ENCODE measurements at places on chromosomes 1 and 21.

DNA sequence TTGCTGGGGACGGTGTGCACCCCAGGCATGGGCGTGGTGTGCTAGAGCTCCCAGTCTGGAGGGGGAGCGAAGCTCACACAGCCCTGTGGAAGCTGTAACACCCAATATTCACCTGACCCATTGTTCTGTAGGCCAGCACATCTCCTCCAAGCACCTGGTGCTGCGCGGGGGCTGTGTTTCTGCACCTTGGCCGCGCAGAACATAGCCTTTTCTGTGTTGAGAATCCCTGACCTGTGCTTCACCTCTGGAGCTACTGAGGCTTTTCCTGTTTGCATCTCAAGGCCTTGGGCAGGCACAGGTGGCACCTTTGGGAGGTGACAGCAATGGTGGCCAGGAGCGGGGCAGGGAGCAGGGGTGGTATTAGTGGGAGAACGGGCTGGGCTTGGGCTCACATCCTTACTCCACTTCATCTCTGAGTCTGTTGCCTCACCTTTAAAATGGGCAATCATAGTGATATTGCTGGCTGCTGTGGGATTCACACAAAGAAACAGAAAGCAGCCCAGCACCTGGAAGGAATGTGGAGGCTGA lies 343.9 kb upstream of the AJAP1 start:
- no peak for DNase-seq

DNA sequence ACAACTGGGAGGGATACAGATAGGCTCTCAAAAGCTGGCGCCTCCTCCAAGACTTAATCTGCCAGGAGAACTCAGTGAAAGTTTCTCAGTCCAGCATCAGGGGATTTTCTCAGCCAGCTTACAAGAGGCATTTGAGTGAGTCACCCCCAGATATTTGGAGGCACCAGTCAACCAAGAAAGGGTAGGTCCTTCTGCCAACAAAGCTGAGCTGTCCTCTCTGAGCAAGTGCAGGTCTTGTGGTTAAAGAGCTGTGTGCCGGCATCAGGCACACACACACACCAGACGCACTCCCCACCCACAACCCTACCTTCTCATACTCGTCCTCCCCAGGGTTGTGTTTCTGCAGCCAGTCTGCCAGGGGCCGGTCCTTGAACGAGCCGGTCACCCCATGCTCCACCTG lies 27.0 kb upstream of the PPP1R15B start:
- no peak for DNase-seq

GRCh38 chr1:147821883-147822282 lies 61.5 kb upstream of the GJA5 start:
- DNase-seq, result no peak

DNA sequence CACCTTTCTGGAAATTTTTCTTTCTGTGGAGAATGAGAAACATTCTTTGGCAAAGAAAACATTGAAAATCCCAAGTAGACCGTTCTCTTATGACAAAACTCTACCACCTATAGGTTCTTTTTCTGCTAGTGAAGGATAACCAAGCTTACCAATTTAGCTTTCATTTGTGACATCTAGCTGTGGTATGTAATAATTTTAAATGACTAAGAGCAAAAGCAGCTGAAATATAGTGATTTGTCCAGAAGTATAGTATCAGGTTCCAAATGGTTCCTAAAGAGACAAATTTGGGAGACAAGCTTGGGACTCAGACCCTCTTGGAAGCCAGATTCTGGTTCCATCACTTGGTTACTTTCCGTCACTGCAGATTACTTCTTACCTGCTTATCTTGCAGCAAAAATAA lies 24.4 kb downstream of the FUBP1 start:
- no peak for DNase-seq

GRCh38 chr1:11598461-11598860 lies 55.8 kb downstream of the FBXO2 start:
- DNase-seq, result no peak

DNA sequence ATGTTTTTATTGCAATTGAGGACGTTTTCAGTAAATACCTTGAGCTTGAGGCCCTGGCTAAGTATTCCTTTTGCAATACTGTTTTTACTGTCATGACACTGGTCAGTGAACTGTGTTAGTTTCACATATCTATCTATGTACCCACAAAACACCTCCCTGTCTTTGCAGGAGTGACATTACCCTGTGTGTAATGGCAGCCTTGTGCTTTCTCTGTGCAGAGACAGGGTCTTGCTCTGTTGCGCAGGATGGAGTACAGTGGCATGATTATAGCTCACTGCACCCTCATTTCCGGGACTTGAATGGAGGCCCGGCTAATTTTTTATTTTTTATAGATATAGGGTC lies 8.9 kb downstream of the YBX1 start:
- no peak for DNase-seq

DNA sequence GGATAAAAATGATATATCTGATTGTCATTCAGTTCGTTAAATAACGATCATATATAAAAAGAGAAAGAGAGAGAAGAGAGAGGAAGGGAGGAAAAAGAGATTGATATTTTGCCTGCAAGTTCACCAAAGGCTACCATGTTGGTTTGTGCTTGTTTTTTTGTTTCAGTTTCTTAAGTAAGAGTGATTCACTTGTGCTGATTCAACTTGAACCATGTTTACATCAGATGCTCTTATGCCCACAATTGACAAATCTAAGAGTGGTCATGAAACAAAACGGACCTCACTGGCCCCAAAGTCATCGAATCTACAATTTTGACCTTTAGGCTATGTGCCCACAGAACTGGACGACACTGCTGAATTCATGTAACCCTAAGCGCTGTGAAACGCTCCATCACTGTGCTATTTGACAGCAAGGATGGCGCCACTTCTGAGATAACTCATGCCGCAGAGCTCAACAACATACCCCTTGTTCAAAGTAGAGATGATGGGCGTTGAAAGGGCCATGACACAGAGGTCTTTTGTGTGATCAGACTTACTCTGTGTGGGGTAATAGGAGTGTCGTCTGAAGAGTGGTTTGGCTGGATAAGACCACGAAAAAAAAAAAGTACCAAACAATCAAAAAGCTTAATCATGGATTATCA lies 481.4 kb downstream of the SETD4 start:
- no peak for DNase-seq

- DNase-seq, result no peak
Measured at GRCh38 chr1:978069-978834, 3.6 kb downstream of the PERM1 start.

- DNase-seq, result no peak
Measured at GRCh38 chr1:234893725-234894630, 234.7 kb downstream of the TOMM20 start.

- no peak for DNase-seq
Measured at GRCh38 chr1:110242731-110243130, 32.6 kb downstream of the KCNC4 start.

GRCh38 chr1:56376188-56376984 lies 203.0 kb downstream of the PLPP3 start:
- no peak for DNase-seq

DNA sequence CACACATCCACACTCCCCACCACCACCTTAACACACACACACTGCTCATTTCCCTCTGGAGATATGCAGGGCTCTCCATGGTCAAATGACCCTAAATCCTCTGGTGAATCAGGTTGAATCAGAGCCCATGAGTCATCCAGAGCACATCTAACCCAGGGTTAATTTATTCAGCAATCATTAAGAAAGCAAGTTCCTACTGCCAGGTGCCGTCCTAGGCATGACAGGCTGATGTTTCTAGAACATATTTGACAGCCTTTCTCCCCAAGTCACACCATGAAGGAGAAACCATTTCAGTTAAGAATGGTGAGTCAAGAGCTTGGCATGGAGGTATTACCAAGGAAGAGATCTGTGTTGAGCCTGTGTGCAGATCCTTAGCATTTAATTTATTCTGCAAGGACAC lies 194.3 kb upstream of the CAMK1G start:
- no peak for DNase-seq

DNA sequence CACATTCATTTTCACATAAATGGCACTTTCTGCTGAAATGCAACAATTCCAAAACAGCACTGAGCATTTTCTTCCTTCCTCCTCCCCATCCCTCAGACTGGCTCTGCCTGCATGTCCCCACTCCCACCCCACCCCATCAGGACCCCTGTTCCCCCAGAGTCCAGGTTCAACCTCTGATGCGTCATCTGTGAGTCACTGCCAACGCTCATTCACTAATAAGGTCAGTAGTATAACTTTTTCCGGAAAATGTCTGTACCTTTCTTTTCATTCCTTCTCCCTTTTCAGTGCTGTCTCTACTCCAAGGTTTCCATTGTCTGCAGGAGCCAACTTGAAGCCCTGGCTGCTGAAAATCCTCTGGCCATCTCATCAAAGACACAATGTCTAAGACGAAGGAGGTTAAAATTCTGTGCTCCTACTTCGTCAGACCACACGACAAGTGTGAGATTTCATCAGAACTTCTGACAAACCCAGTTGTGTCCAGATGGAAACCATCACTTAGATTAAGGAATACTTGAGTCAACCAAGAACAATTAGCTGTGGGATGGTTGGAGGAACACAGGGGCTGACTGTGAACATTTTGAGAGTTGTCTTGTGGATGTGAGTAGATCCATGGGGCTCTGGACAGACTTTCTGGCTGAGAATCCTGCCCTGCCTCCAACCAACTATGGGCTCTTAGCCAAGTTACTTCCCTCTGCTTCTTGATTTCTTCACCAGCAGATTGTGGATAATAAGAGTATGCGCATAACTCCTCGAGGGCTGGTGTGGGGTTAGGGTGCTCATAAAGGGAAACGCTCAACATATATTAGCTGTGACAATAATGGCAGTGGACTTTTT lies 35.6 kb upstream of the UTS2 start:
- DNase-seq, result no peak

- DNase-seq, result peak; percentile 50
Measured at GRCh38 chr21:38979271-38980121, 173.8 kb downstream of the ETS2 start.

DNA sequence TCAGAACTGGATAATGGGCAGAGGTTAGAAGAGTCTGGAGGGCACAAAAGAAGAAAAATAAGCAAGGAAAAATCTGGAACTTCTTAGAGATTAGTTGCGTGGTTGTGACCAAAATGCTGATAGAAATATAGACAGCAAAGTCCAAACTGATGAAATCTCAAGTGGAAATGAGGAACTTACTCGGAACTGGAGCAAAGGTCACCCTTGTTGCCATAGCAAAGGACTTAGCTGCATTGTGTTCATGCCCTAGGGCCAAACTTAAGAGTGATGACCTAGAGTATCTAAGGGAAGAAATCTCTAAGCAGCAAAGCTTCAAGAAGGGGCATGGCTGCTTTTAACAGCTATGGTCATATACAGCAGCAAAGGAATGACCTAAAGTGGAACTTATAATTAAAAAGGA lies 180.0 kb downstream of the TTLL7 start:
- no peak for DNase-seq

- no peak for DNase-seq
Measured at GRCh38 chr1:229093609-229094336, 177.1 kb upstream of the RAB4A start.

DNA sequence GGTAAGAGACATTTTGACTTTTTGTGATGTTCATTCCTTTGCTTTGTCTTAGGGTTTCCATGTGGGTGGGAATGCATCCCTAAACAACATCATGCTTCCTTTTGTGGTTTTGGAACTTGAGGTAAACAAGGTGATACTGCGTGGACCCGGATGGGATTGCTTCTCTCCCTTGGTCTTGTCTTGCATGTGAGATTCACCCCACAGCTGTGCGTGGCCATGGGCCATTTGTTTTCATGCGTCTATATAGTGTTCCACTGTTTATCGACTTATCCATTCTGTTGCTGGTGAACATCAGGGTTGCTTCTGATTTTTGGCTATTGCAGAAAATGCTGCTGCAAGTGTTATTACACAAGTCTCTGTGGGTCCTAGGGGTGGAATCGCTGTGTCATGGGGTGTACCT lies 21.1 kb downstream of the CRYAA start:
- DNase-seq, result no peak

- no peak for DNase-seq
Measured at GRCh38 chr1:62398377-62398776, 38.5 kb upstream of the USP1 start.

DNA sequence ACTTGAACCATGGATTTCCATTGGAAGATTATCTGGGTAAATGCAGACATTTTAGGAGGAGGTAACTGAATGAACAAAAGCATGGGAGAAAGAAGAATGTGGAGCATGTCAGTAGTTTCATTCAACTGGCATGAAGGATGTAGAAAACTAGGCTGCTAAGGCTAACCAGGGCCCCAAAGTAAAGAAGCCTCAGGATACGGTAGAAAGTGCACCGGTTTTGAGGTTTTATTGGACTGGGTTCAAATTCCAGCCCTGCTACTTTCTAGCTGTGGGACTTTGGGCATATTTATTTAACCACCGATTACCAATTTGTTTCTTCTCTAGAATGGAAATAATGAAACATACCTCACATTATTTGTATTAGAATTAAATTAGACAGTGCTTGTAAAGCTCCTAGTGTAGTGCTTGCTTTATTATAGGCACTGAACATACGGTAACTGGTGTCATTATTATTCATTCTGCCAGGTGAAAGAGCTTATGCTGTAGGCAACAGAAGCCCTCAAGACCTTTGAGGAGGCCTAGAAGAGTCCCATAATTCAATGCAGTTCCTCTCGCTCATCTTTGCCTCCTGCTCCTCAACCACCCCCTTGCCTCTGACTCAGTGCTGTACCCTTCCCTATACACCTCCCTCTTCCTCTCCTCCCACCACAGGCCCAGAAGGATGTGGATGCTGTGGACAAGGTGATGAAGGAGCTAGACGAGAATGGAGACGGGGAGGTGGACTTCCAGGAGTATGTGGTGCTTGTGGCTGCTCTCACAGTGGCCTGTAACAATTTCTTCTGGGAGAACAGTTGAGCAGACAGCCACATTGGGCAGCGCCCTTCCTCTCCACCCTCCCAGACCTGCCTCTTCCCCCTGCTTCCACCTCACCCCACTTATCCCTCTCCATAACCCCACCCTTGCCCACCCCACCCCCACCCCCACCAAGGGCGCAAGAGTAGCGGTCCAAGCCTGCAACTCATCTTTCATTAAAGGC lies 2.5 kb upstream of the CHTOP start:
- no peak for DNase-seq

GRCh38 chr1:28508435-28508754 lies 2.6 kb downstream of the RCC1 start:
- no peak for DNase-seq

DNA sequence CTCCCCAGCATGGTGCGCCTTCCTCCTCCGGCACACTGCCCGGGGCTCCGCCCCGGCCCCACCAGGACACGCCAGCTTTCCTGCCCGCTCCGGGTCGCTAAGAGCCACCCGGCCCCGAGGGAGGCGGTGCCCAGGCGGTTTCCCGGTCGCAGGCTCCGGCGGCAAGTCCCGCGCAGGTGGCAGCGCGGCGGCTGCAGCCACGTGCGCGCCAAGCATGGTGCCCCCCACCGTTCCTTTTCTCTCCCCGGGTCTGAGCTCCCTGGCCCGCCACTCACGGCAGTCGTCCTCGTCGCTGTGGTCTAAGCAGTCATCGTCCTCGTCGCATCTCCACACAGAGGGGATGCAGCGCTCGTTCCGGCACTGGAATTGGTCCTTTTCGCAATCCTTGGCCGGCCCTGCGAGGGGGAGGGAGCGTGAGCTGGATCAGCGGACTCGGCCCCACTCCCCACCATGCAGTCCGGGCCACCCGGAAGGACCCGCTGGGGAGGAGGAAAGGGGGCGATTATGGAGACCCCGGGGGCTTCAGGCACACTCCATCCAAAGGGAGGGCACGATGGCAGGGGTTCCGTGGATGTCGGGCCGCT lies 1.2 kb downstream of the LRP8 start:
- no peak for DNase-seq
